ENCODE measurements at places on chromosomes 7 and 10.
A peak's percentile ranks its signal among the peaks of the same experiment; 100 is the strongest.

GRCh38 chr10:103620891-103621782, 127.6 kb downstream of the NEURL1 start:
- DNase-seq = no peak

DNA sequence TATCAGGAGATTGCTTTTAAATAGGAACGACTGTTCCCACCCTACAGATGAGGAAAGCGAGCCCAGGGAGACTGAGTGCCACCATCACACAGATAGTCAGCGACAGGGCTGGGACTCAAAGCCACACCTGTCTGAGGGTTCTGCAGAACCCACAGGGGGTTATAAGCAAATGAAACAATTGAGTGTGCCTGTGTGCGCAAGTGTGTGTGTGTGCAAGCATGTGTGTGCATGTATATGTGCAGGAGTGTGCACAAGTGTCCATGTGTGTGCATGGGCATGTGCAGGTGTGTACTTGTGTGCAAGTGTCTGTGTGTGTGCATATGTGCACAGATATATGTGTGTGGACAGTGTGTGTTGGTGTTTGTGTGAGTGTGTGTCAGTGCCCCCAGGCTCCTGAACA, 280.2 kb downstream of the GRID1 start:
- no peak for DNase-seq

DNA sequence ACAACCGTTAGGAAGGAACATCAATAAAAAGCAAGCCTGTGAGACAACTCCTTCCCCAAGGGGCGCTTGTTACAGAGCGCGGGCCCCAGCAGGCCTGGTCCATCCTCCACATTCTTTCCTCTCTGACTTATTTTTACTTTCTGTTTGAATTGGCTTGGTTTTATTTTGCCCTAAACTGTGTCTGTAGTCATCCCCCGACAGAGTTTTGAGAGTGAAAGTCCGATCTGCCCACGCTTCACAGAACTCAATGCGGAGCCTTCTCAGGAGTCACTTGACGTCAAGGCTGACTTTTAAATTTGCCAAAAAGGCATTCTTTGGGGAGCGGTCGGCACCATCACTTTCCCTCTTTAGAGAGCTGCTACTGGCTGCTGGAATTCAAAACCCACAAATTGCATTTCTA, 150.1 kb upstream of the KLF6 start:
- DNase-seq = peak; percentile 49

- no peak for DNase-seq
These were observed 18.7 kb upstream of the CYREN start for GRCh38 chr7:135189221-135189662.

DNA sequence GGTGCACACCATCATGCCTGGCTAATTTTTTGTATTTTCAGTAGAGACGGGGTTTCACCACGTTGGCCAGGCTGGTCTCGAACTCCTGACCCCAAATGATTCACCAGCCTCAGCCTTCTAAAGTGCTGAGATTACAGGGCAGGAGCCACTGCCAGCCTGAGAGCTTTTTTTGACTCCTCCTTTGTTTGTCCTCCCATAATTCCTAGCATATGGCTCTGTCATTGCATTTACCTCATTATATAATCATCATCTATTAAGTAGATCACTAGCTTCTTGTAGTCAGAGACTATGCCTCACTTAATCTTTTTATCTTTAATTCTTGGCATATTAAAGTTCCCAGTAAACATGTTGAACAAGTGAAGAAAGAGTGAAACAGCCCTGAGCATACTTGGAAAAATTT, 82.1 kb downstream of the CPEB3 start:
- DNase-seq = peak; percentile 11

DNA sequence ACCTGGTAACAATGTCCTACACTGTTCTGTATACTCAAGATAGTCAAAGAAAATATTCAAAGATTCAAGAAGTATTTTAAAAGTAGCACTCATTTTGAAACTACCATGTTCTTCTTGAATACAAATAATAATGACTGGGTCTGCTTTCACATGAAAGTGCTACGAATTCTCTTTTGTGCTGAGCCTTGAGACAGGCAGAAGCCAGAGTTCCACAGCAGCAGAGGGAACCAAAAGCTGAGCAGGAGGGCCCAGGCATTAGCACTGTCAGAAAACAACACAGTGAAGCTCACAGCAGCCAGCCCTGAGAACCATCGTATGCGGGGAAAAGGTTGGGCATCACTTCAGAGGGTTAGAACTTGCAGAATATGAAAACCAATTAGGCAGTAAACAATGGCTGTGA, 38.9 kb downstream of the ANKMY2 start:
- DNase-seq = no peak

DNA sequence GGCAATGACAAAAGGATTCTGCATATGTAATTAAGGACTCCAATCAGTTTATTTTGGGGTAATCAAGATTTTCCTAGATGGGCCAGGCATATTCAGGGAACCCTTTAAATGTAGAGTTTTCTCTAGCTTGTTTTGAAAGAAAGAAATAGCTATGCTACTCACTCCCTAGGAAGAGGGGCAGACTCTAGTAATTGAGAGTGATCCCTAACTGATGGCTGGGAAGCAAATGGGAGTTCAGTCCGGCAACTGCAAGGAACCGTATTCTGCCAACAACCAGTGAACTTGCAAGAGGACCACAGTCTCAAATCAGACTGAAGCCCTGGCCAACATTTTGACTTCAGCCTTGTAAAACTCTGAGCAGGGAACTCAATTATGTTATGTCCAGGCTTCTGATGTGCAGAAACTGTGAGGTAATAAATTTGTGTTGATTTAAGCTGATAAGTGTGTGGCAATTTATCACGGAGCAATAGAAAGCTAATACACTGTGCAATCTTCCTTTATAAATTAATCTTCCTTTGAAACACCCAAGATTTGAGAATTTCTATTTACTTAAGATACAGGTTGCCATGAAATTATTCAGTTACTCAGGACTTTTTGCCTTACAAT, 14.0 kb downstream of the AOAH start:
- DNase-seq = no peak

DNA sequence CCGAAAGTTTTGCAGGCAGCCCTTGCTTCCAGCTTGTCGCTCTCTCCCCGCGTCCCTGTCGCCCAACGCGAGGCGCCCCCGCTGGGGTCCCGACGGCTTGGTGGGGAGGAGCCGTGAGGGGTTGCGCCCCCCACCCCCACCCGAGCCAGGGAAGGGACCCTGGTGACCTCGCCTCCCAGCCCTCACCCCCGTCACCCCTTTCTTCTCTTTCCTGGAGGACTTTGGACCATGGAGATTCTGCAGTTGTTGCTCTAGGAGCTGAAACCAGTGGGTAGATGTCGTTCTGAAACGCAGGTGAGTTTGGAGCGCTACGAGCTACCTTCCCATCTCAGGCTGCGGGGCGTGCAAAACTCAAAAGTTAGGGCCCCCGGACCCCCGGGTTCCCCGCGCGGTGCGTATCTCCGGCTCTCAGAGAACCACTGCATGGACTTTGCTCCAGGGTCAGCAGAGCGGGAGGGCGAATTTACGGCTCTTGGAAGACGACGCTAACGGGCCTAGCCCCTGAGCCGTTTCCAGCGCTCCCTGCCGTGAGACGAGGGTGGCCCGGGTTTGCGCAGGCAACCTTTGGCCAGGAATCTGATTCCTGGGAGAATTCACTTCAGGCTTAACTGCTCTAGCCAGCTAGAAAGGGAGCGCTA, 684 bp upstream of the ATXN7L1 start:
- DNase-seq = peak; percentile 57

- DNase-seq = peak; percentile 100
These were observed 297.1 kb upstream of the NFE2L3 start for GRCh38 chr7:25854608-25855497.

GRCh38 chr10:95353123-95353522, 62.3 kb upstream of the PDLIM1 start:
- no peak for DNase-seq

DNA sequence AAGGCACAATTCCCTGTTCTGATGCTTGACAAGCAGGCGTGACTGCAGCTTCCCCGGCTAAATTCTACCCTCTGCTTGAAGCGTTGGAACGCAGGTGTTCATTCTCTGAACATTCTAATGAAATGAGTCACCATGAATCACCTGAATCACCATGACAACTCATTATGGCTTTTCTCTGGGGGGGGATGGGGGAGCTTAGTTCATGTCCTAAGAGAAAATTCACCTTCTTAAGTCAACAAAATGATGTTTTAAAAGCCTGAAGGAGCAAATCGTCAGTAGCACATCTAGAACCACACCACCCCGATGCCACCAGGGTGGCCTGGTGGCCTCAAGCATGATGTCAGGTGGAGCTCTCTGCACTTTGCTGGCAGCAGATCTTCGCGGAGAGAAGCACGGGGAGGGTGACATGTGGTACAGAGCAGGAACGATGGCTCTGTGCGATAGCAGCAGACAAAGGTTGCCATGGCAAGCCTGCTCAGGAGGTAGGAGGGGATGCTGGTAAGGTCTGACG, 33.7 kb downstream of the DDC start:
- DNase-seq = no peak

- no peak for DNase-seq
These were observed 222.7 kb upstream of the ZMIZ1 start for GRCh38 chr10:78846071-78846470.

- DNase-seq = no peak
These were observed 50.1 kb downstream of the VOPP1 start for GRCh38 chr7:55521917-55522902.

- no peak for DNase-seq
These were observed 178.0 kb upstream of the MBL2 start for GRCh38 chr10:52950578-52950977.

DNA sequence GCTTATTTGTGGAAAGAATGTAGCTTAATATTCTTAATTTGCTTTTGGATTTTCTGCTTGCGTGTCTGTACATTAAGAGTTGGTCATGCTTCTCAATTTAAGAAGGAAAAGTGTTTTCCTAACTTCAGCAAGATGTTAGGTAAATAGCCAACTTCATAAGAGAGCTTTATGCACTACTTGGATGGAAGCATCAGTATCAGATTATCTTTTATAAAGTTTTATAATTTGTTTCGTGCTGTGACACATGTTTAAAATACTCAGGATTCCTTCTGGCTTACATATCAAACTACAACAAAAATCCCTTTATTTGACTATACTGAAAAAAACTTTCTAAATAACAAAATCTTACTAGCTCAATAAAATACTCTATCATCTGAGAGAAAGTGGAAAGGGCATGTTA, 34.8 kb upstream of the AGR2 start:
- no peak for DNase-seq

- DNase-seq = no peak
These were observed 59.6 kb upstream of the C1GALT1 start for GRCh38 chr7:7122701-7123281.

GRCh38 chr10:13983035-13983434, 347.7 kb downstream of the FRMD4A start:
- no peak for DNase-seq

- DNase-seq = no peak
These were observed 33.3 kb downstream of the SNX13 start for GRCh38 chr7:17907014-17907413.

- no peak for DNase-seq
These were observed 23.3 kb upstream of the PAPSS2 start for GRCh38 chr10:87636313-87636915.

DNA sequence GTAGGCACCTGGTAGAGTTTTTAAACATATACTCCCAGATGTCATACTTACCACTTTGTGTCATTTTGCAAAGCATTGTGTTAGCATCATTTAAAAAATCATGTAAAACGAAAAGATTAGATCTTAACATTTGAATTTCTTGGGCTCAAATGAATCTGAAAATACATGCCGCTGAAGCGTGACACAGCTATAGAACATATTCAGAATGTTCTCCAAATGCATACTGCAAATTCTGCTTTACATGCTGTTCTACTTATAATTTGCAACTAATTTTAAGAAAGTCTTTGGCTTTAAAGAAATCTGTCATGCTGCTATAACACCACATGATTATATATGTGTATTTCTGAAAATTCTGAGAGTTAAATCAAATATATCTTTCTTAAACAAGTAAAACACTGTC, 109.2 kb upstream of the CAV2 start:
- no peak for DNase-seq

- DNase-seq = no peak
These were observed 15.3 kb upstream of the AKR1C1 start for GRCh38 chr10:4947635-4948596.

GRCh38 chr10:97508342-97508741, 9.6 kb downstream of the UBTD1 start:
- DNase-seq = no peak

- DNase-seq = no peak
These were observed 69.6 kb upstream of the RELN start for GRCh38 chr7:104059103-104059502.

DNA sequence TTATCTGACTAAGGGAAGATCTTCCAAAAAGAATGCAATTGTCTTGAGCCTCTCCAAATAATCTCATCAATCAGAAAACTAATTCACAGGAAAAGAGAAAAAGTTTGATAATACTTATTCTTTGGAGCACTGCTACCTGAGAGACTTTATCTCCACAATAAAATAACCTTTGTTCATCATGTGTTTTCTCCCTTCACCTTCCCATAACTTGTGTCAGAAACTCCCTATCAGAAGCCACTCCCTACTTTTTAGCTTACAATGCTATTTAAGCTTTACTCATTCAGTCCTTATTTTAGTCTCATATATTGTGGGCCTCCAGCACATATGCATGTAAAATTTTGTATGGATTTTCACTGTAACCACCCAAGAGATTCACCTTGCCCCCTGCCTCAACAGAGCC, 998 bp downstream of the CYP3A43 start:
- DNase-seq = no peak

DNA sequence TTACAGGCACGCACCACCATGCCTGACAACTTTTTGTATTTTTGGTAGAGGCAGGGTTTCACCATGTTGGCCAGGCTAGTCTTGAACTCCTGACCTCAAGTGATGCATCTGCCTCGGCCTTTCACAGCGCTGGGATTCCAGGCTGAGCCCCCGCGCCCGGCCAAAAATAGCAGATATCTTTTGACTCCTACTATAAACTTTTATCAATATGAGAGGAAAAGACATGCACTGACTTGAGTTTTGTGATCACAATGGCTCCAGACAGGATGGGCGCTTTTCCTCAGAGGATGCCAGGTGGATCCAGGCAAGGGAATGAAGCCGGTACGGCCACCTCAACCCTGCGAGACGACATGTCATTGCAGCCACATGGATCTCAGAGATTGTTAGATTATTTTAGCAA, 123.9 kb downstream of the DNAJB6 start:
- DNase-seq = no peak

GRCh38 chr10:123743441-123744223, 77.5 kb downstream of the GPR26 start:
- no peak for DNase-seq

DNA sequence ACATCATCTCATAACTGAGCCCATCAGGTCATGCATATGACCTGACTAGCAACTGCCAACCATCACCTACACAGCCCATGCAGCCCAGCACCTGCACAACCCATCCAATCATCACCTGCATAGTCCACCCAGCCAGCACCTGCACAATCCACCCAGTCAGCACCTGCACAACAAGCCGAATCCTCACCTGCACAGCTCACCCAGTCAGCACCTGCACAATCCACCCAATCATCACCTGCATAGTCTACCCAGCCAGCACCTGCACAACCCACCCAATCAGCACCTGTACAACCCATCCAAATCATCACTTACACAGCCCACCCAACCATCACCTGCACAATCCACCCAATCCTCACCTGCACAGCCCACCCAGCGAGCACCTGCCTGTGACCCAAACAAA, 33.4 kb upstream of the WDFY4 start:
- no peak for DNase-seq

- no peak for DNase-seq
These were observed 72.1 kb downstream of the USP6NL start for GRCh38 chr10:11539191-11539868.

- no peak for DNase-seq
These were observed 5.2 kb upstream of the IGF2BP3 start for GRCh38 chr7:23475576-23475839.

- no peak for DNase-seq
These were observed 82.5 kb downstream of the COBL start for GRCh38 chr7:51234139-51234538.

Measured in lung (tissue), 17 donors.